Activated T-helper 1 cell treated with Interleukin-2 at 50 U/mL for 16 hours (primary cell): ENCODE measurements at places on chromosomes 11 and 22.

- DNase-seq = no peak
Observed at GRCh38 chr11:17851697-17852096, 117.1 kb downstream of the KCNC1 start.

GRCh38 chr22:42919199-42919598, 62.1 kb upstream of the ARFGAP3 start:
- no peak for DNase-seq

- DNase-seq = no peak
Observed at GRCh38 chr22:26197425-26197824, 28.2 kb downstream of the SEZ6L start.

DNA sequence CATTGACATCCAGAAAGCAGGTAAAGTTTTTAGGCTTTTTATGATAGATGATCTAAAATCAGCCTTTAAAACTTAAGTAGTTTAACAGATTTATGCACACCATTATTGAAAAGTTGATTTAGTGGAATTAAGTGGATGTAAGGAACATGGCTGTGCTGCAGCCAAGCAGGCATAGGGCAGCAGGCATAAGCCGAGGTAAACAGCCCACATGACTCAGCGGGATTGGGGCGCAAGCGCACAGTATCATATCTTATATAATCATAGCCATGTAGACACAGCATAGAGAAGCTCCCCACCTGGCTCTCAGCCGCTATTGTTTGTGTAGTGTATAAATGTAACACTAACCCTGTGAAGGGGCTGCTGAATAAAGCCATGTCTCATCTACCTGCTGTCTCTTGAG, 157.5 kb downstream of the WNT11 start:
- no peak for DNase-seq

DNA sequence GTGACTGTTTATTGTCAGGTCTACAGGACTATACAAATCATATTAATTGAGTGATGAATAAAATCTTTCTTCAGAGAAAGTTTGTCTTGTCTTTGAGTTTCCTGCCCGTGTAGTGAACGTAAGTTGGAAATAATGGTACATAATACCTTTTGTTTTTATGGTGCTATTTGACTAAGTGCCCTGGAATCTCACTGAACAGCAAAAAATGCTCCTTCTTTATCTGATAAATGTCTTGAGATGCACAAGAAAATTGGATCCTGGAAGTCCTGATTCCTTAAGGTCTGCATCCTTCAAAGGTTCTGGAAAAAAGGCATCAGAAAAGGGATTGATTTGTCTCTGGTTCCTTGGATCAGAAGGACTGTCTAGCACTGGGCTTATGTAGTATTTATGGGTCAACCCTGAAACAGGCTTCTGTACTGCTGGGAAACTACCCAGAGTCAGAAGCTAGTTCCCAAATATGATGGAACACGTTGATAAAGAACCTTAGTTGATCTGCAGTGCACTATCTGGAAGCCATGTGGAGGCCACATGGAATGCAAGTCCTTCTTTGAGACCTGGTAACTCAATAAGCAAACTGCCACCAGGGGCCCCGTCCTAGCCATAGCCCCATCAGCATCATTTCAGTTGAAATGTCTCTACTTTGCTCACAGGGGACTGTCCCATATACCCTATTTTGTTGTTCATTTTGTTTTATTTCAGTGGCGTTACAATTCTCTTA, 100.6 kb upstream of the CD44 start:
- no peak for DNase-seq

GRCh38 chr11:2778630-2779498, 79.1 kb upstream of the KCNQ1OT1 start:
- DNase-seq = no peak

GRCh38 chr22:32710896-32711295, 90.6 kb upstream of the TIMP3 start:
- DNase-seq = no peak

DNA sequence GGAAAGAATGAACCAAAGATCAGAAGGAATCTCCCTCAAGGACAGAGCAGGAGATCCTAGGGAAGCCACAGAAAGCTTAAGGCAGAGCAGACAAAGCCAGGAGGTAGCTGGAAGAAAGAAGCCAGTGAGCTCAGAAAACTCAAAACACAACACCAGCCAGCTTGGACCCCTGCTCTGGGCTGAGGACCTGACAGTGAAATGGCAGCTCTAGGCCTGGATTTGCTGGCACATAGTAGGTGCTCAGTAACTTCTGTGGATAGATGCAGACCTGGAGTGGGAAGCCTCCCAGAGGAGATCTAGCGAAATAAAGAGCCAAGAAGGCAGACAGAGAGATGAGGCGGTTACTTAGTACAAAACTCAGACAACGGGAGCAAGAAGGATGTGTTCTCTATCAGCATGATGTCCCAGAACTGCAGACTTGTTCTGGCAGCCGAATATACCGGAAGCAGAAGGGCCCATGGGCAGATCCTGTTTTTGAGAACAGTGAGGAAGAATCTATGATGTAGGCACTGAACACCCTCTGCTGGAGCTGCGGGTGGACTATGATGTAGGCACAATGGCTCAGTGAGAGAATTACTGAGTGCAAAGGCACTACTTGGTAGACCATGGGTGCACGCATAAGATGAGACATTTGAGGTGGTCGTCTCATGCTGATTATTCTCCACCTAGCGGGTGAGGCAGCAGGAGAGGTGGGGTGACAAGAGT, 4.8 kb downstream of the ROBO4 start:
- no peak for DNase-seq

DNA sequence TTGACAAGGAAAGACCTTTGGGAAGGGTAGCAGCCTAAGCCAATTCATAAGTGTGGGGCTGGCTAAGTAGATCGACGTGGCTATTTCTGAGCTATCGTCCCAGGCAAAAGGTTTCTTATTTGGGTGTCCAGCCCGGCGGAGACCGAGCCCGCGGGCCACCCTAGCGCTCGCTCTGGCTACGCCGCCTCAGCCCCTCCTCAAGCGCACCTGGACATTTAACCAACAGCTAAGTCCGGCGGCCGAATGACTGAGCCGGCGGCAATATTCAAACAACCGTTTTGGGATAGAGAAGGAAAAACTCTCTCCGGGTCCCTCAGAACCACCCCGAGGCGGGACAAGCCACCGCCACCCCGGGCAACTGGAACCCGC, 457 bp downstream of the RNF141 start:
- no peak for DNase-seq

DNA sequence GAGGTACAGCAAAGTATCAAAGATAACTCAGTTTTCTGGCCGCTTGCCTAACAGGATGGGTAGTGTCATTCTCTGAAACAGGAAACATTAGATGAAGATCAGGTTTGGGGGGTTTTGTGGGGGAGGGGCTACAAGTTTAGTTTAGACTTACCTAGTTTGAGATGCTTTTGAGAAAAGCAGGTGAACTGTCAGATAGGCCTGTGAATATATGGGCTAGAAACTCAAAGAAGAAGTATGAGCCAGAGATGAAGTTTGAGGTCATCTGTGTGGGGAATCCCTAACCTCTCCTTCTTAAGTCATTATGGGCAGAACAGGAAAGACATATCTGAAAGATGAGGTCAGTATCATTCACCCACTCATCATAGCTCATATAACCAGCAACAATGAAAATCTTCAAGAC, 11.9 kb downstream of the HOATZ start:
- DNase-seq = no peak

GRCh38 chr11:9379041-9379440, 5.4 kb upstream of the IPO7 start:
- no peak for DNase-seq

DNA sequence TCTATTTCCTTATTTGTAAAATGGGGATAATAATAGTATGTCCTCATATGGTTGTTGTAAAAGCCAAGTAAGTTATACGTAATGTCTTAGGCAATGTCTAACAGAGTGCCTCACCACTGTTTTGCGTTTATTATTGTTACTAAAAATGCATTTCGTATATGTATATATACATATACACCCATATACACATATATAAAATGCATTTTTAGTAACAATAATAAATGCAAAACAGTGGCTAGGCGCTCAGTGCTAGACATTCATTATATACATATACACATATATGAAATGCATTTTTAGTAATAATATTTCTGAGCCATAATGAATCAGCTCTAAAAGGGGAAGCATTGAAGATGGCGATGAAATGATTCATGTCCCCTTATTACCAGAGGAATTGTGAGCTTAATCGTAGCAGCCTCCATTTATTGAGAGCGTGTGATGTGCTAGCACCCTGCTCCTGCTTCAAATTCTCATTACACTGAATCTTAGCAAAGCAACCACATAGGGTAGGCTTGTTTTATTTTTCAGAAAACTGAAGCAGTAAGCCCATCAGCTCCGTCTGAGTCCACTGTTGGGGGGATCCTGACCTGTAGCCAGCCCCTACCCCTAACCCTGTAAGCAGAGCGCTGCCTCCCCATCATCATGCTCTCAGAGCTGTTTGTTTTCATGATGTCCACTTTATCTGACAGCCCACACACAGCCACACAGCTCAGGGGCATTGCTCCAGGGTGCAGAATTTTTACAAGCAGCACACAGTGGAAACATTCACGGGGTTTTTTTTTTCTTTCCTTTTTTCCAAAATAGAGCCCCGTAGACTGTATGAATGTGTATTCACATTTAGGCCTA, 97.1 kb upstream of the NAV2 start:
- DNase-seq = no peak

DNA sequence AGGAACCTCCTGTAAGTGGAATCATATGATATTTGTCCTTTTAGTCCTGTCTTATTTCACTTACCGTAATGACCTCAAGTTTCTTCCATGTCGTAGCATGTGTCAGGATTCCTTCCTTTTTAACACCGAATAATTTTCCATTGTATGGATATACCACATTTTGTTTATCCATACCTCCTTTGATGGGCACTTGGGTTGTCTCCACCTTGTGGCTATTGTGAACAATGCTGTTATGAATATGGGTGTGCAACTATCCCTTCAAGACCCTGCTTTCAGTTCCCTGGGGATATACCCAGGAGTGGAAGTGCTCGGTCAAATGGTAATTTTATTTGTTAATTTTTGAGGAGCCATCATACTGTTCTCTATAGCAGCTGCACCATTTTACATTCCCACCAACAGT, 244.9 kb upstream of the BLID start:
- no peak for DNase-seq

DNA sequence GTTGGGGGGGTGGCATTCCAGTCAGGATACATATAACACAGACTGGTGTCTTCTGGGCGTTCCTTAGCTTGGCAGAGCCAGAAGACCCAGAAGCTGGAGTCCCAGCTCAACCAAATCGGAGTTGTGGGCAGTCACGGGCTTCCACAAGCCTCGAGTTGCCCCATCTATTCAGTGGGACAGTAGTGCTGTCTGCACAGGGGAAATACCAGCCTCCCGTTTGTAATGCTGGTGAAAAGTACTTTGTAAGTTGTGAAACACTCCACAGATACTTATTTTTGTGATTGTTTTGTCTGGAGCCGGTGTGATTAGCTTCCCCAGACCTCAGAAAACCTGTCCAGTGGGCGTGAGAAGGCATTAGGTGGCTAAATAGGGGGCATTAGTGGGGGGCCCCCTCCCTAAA, 13.6 kb downstream of the DGKZ start:
- DNase-seq = no peak

- DNase-seq = no peak
Observed at GRCh38 chr11:1805525-1805924, 29.3 kb upstream of the SYT8 start.

DNA sequence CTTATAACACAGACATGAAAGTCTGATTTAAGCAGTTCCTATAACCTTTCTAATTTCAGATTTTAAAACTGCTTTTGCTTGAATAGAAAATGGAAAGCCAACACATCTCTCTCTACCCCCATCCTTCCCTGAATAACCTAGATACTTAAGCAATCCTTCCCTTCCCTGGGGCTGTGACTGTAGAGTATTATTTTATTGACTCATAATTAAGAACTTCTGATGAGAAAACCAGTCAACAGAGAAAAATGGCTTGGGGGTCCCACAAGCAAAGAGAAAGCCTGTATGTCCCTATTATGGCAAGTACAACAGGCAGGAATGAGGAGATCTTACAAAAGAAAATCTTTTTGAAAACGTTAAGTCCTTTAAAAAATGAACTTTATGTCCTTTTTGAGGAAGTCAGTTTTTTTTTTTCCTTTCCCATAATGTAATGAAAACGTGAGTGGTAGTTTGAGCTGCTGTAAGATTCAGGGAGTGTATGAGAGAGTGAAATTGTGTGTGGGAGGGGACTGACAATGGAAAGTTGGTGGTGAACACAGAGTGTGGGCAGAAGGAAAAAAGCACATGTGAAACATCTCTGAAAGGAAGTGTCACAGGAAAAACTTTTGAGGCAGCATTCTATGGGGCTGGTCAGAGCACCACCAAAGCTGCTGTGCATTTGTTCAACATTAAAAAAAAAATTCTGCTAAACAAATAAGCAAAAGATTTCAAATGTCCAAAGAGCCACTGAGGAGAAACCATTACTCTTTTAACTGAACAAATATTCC, 154.6 kb downstream of the MAML2 start:
- DNase-seq = no peak

- DNase-seq = no peak
Observed at GRCh38 chr22:31329029-31329428, 17.1 kb downstream of the PATZ1 start.

DNA sequence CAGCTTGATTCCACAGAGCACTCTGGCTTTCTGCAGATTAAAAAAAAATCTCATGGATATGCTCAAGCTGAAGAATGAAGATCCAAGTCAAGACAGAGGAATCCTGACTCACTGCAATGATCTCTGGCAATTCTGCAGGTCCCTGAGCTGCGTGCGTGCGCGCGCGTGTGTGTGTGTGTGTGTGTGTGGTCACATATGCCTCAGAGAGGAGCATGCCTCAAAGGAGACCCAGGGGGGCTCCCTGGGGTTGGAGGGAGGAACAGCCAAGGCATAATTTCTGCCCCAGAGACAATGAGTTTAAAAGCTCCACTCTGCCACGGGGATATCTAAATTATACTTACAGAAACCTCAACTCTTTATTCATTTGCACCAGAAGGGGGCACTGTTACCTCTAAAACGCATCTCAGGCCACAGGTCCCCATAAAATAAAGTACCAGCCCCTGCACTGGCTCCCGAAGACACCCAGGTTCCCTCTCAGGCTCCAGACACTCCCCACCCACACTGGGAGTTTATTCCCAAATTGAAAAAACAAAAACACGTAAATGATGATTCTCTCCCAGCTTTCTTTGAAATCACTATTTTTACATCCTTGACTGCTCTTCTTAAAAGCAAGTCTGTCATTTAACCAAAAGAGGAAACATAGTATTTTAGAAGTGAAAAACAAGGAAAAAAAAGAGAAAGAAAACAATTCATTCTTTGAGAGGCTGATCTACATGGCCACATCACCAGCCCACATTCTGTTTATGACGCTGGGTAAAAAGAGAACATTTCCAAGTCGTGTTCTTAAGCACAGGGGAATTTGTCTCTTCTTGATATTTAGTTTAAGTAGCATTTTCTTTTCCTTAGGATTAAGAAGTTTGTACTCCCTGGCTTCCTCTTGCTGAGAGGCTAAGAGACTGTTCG, 401.0 kb downstream of the LARGE1 start:
- DNase-seq = no peak

- no peak for DNase-seq
Observed at GRCh38 chr11:111939836-111940604, 2.9 kb downstream of the DIXDC1 start.
